Large intestine (tissue), 12 donors: ENCODE measurements at places on chromosomes 6 and 20. TPM values are rescaled to one million over a fixed set of nuclear protein-coding genes. Genes with fewer than 3 reads are reported as not detected.

DNA sequence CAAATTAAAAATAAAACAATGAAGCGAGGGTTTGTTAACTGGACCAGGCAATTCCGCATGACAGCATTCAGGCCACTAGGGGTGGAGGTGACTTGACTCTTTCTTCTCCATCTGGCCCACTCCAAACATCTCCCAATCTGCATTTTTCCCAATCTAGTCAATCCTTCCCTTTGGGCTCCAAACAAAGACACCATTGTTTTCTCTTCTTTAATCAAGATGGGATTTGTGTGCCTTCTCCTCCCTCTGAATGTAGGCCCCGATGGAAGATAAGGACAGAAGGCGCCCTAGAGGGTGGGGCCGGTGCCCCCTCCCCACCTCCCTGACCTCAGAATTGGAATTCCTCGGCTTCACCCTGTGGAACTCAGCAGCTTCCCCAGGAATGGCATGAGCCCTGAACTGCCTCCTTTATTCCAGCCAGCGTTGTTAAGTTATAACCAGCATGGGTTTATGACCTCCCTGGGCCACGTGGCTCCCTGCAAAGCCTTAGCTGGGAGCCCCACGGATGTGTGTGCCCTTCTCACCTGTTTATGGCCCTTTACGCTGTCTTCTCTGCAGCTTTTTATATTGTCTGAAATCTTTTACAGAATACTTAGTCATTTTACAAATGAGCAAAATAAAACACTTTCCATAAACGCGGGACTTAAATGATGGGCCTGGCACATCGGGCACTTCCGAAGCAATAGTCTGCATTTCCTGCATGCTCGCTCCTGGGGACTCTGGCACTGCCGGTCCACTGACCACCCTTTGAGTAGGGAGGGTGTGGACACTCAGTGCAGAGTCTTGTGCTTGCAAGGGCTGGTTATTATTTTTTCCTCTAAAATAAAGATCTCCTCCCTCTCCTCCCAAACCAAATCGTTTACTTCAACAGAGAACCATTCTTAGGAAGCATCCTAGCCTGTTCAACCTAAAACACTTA lies 24.5 kb downstream of the OVOL2 start:
- H3K4me1 ChIP-seq = peaks cover 34% of the 10 kb centered on the region
- no peak overlapping the region for H3K4me3 ChIP-seq
- peak; percentile 92 for DNase-seq
- no peaks in the 10 kb centered on the region for H3K27me3 ChIP-seq

DNA sequence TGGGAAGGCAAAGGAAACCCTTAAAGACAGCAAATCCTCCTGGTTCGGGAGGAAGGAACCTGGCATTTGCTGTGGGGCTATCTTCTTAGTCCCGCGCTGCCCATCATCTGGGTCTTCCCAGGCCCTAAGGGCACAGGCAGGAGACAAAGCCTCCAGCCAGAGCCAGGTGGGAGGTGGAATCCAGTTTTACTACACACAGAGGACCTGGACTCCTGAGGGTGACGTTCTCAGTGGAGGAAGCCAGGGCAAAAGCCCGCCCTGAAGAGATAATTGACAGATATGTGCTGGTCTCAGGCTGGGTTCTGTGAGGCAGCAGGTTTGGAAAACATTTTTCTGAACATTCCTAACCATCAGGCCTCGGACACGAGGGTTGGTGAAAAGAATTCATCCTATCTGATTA lies 88.4 kb upstream of the AGPAT4 start:
- no peaks in the 10 kb centered on the region for H3K36me3 ChIP-seq
- no peaks in the 10 kb centered on the region for H3K4me1 ChIP-seq
- H3K4me3 ChIP-seq = no peak overlapping the region
- no peak overlapping the region for H3K27ac ChIP-seq
- DNase-seq = no peak

DNA sequence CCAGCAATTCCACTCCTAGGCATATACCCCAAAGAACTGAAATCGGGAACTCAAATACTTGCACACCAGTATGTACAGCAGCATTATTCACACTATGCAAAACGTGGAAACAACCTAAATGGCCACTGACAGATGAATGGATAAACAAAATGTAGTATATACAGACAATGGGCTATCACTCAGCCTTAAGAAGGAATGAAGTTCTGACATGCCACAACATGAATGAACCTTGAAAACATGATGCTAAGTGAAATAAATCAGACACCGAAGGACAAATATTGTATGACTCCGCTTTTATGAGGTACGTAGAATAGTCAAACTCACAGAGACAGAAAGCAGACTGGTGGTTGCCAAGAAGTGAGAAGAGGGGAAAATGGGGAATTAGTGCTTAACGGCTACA lies 59.1 kb upstream of the CCN6 start:
- no peak overlapping the region for H3K27ac ChIP-seq
- H3K4me3 ChIP-seq = no peak overlapping the region
- H3K36me3 ChIP-seq = no peaks in the 10 kb centered on the region
- DNase-seq = no peak

DNA sequence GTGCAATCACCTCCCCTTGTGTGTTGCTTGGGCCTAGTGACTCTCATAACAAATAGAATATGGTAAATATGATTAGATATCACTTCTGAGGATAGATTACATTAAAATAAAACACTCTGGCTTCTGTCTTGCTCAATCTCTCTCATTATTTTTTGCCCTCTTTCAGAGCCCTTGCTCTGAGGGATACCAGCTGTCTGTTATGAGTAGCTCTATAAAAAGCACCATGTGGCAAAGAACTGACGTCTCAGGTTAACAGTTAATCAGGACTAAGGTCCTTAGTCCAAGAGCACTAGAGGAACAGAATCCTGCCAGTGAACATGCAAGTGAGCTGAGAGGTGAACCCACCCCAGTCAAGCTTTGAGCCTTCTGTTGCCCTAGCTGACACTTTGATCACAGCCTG lies 402.2 kb upstream of the HTR1E start:
- H3K36me3 ChIP-seq = no peaks in the 10 kb centered on the region
- no peaks in the 10 kb centered on the region for H3K4me1 ChIP-seq
- H3K27me3 ChIP-seq = no peaks in the 10 kb centered on the region
- peak; percentile 82 for DNase-seq
- peak overlapping the region; percentile 38 for H3K27ac ChIP-seq
- no peak overlapping the region for H3K4me3 ChIP-seq

DNA sequence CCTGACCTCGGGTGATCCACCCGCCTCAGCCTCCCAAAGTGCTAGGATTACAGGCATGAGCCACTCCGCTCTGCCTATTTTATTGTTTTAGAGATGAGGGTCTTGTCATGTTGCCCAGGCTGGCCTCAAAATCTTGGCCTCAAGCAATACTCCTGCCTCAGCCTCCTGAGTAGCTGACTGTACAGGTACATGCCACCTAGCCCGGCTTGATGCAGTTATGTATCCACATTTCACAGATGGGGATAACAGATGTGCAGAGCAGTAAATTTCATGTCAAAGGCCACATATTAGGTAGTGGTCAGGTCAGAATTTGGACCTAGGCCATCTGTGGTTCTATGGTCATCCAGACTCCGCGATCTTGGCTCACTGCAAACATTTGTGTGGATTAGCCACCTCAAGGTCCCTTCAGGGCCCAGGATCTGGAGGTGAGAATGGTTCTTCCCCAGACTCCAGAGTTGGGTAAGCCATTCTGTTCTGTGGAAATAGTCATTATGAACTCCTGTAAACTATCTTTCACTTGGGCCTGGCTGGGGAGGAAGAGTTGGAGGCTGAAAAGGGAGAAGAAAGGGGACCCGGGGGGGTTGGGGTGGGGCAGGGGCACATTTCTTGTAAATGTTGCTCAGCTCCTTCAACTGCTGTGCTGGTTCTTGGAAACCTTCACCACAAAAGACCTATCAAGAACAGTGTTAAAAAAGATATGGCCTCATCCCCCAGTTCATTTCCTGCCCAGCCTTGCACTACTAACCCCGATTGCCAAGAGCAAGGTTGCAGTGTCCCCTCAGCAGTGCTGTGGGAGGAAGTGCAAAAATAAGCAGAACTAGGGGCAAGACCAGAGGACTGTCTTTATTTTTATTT lies 13.0 kb downstream of the PIM1 start:
- no peak overlapping the region for H3K4me3 ChIP-seq
- no peak for DNase-seq
- H3K27me3 ChIP-seq = no peaks in the 10 kb centered on the region
- H3K4me1 ChIP-seq = no peaks in the 10 kb centered on the region
- no peak overlapping the region for H3K27ac ChIP-seq
- H3K36me3 ChIP-seq = no peaks in the 10 kb centered on the region

DNA sequence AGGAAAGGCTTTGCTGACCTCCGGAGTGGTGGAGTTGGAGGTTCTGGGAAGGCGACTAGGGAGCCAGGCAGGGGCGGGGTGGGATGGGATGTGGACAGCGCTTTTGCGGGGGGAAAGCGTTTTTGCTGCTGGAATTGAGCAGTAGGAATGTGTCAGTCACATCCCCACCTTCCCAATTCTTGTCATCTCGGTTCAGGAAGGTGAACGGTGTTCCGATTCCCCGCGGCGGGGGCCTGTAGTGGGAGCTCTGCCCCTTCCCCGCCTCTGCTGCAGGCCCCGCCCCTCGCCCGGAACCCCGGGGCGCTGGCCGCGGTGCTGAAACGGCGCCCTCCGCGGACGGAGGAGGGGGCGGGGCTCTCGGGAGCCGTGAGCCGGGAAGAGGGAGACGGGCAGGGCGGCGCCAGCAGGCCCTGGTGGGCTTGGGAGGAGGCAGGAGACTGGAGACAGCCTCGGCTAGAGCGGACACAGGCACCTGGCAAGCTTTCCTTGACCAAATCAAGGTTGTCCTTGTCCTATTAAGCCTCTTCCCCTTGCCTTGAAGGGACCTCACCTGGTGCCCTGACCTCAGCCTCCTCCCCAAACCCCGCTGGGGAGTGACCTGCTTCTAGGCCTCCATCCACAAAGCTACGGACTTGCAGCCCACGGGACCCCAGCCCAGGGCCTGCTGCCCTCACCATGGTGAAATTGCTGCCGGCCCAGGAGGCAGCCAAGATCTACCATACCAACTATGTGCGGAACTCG lies at the start of gene LHFPL5:
LHFPL5 (plus strand) TSS at position 357 of the 741 bp plus-strand sequence; CDS start at position 676, 319 bp downstream.
- H3K27ac ChIP-seq = no peak within 1 kb of the TSS
- H3K4me1 ChIP-seq = no peaks in the 10 kb centered on the region
- no peak within 1 kb of the TSS for H3K4me3 ChIP-seq
- H3K27me3 ChIP-seq = no peaks in the 10 kb centered on the region
- peak; percentile 28 for DNase-seq

DNA sequence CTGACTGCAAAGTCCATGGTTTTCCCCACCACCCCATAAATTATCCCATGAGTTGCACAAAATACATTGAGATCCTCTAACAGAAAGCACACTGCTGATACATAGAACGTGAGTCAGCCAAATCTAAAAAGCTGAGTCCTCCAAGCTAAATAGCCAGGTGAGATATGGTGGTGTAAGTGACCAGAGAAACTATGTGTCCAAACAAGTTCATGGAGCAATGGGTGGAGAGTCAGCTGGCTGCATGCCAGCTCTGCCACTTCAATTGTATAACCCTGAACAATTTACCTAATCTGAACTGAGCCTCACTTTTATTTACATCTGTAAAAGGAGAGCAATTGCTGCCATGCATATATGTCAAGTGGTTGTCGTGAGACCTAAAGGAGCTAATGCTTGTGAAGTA lies 9.7 kb downstream of the SNAP25 start:
- H3K36me3 ChIP-seq = no peaks in the 10 kb centered on the region
- DNase-seq = no peak
- H3K27me3 ChIP-seq = no peaks in the 10 kb centered on the region
- no peaks in the 10 kb centered on the region for H3K4me1 ChIP-seq

DNA sequence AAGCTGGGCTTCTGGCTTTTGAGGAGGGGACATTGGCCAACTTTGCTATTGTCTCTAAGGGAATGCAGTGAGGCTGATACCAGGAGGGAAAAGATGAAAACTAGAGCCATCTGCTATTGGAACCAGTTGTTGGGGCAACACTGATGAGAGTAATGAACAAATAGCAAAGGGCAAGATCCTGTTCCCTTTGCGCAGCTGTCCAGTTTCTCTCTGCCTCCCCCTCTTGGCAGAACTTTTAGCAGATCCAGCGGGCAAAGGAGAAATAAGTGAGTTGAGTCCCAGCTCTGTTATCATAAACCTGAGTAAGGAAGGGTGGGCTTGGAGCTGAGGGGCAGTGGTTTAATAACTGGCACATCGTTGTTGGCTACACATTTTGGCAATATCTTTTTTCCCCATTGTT lies 126.8 kb downstream of the AKAP7 start:
- peaks cover 2% of the 10 kb centered on the region for H3K36me3 ChIP-seq
- H3K27ac ChIP-seq = no peak overlapping the region
- no peaks in the 10 kb centered on the region for H3K27me3 ChIP-seq
- peaks cover 15% of the 10 kb centered on the region for H3K4me1 ChIP-seq

Gene RAB44
- 0.04 TPM for polyA plus RNA-seq

Gene CAP2
- 11.2 TPM for polyA plus RNA-seq

Gene TTK
- 9.1 TPM for polyA plus RNA-seq
